NCI-H2171 (cell line): ENCODE measurements at places on chromosomes 1 and 21.

DNA sequence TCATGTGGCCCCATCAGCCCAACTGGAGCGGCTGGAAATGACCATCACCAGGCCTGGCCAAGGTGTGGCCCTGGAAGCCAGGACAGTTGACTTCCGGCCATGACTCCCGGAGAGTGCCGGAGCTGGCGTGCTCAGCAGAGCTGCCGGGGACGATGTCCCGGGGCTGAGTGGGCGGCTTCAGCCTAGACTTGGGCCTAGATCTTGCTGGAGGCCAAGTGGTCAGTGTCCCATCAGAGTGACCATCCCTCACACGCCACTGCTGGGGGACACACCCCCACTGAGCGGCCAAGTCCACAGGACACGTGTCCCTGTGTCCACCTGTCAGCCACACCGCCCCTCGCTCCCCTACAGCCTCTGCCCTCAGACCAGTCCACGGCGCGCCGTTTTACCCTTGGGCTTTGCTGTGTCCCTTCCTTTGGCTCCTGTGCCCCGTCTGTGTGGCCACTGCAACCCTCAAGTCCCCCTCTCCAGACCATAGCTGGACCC is 4.0 kb downstream of the FAAP20 start:
- no peak for DNase-seq

- DNase-seq: no peak
Measured at GRCh38 chr1:198015309-198015708, 98.1 kb downstream of the LHX9 start.

DNA sequence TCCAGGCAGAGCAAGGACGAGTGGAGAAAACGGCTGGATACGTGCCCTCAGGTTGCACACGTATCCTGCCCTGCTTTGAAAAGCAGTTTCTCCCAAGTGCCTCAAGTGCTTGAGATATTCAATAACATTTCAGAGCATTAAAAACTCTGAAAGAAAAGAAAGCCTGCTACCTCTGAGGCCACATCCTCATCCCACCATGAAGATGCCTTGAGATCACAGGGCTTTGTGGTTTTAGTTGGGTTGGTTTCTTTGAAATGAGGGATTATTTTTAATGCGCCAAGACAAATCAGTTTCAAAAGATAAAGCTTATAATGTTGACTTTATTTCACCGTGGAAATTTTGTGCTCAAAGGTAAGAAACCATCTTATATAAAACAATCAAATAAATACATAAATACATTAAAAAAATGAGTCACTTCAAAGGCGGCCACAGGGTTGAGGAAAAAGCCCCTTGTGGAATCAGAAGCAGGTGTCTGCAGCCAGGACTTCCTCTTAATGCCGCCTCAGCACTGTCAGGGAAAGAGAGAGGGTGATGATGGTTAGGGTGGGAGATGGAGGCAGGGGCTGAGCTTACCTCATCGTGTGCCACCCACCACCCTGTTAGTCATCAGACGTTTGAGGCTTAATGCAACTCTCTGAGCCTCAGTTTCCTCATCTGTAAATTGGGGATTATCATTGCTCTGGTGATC is 1.4 kb downstream of the NPPB start:
- DNase-seq: no peak

GRCh38 chr1:215118081-215118480 is 35.5 kb downstream of the KCNK2 start:
- no peak for DNase-seq

DNA sequence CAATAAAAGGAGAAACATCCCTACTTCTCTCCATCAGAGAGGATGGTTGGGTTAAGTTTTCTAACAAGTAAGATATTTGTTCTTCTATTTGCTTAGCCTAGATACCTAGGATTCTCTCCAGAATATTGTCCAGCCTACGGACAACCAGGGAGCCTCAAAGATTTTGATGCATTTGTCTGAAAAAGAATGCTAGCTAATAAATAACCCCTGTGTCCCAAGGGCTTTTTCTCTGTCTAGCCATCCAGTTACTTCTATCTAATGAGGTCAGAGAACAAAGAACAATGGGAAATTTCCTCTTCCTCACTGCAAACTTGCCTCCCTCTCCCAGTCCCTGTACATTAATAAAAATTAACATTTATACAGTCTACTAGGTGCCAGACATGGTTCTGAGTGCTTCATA is 810 bp downstream of the RGS5 start:
- no peak for DNase-seq

DNA sequence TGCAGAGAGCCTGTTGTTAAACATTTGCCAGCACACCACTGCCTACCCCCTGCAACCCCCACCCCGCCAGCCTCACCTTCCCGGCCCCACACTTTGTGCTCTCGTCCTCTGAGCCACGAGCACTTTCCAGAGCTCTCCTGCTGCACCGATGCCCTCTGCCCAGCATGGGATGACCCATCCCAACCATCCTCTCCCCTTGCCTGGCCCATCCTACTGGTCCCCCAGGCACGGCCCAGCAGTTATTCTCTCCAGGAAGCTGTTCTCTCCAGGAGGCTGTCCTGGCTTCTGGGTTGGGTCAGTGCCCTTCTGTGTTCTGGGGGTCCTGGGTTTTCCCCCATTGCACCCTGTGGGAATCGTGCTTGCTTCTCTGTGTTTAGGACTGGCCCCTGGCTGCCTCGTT is 60.1 kb upstream of the ABCG1 start:
- DNase-seq: no peak

DNA sequence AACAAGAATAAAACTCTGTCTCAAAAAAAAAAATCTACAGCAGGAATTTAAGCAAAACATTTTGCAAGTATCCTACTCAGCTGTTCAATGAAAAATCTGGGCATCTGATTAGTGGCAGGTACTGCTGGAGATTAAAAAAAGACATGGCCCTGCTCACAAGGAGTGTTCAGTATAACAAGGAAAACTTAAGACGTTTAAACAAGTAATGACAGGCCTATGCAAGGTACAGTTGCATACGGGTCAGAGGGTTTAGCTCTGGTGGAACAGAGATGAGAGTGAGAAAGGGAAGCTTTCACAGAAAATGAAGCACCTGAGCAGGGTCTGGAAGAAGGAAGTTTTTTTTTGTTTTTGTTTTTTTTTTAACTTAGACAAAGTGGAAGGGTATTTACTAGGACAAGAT is 23.0 kb downstream of the SNRNP40 start:
- no peak for DNase-seq

DNA sequence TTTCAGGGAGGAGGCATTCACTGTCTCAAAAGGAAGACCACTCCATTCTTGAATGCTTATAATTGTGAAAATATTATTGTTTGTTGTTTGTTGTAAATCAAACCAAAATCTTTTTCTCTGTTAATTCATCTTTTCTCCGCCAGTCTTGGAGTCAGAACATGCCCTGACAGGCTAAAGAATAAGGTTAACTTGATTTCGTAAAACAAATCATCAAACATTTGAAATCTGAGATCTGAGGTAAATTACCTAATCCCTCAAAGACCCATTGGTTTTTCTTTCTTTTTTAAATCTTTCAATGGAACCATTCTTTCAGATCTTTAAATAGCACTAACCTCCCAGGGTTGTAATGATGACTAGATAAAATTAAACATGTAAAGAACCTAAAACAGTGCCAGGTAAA is 430.1 kb upstream of the PTBP2 start:
- DNase-seq: no peak

DNA sequence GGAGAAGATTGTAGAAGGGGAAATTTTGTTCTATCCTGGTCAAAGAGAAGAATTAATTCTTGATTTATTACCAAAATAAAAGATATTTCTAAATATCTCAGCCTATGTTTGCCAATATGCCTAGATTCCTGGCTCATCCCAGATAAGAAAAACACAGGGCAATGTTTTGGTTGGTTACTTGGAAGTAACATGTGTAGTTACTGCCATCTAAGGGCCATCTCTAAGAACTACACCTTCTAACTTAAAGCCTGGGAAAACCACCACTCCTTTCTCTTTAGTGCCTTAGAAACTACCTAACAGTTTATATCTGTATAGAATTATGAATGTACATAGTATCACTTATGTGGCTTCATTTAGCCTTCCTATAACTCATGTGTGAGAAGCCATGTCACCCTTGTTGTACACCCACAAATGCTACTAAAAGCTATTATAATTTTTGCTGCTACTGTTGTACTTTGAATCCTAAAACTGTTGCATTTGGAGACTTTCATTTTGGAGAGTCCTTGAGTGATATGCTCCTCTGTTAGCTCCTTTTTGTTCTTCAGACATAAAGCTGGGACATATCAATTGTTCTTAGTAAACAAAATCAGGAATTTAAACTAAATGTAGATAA is 4.5 kb downstream of the AIM2 start:
- DNase-seq: no peak

GRCh38 chr1:241964550-241965282 is 7.1 kb downstream of the BECN2 start:
- no peak for DNase-seq

DNA sequence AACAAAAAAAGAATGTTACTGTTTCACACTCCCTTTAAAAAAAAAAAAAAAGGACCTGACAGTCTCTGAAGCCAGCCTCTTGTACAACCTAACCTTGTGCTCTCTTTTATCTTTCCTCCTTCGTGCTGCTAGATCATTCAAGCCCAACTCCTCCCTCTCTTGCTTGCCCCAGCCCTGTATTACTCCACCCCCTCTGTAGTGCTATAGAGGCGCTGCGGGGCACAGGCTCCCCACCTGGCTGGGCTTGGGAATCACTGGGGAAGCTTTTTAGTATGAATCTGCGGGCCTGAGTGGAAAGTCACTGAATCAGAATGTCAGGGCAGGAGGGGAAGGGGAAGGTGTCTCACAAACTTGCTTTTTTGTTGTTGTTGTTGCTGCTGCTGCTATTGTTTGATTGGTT is 383.7 kb upstream of the CAMK1G start:
- DNase-seq: no peak

DNA sequence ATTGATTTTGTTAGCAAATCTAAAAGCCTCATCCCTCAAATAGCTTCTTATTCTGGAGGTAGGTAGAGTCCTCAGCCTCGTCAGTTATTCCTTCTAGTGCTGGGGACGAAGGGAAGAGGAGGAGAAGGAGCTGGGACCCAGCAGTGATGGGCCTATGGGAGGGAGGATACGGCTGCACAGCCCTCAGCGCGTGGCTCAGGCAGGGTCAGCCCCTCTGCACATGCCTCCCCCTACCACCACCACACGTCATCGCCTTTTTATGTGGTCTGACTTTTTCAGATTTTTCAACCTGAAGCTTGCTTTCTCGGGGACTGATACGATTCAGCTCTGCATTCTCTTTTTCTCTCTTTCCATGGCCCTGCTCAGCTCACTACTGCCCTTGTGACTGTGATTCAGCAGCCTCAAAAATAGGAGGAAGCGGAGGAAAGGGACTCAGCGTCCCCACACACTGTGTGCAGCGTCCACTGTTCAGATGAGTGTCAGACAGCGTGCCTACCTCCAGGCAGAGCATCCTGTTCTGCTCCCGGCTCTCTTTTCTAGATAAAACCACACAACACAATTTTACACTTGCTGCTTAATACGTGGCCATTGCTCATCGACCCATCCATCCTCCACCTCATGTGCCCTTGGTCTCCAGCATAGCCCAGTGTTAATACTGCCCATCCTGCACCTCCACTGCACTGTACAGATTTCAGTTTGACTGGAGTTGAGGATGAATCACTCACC is 827 bp downstream of the OR2B11 start:
- no peak for DNase-seq
